ENCODE measurements at places on chromosomes 11 and 22.

- no peak for DNase-seq
Observed at GRCh38 chr11:134578807-134579723, 167.0 kb upstream of the B3GAT1 start.

DNA sequence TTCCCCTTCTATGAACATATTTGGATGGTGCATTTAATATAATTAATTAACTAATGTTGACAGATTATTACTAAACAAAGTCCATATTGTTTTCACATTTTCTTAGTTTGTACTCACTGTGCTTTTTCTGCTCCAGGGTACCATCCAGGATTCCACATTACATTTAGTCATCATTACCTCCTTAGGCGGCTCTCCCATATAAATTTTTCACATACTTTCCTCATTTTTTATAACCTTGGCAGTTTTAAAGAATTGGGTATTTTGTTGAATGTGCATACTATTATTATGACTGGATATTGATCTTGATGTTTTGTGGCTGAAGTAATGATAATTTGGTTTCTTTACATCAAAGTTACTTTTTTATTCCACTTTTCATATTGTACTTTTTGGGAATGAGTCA is 755.6 kb upstream of the ANO3 start:
- no peak for DNase-seq

GRCh38 chr11:84675396-84676025 is 951.6 kb downstream of the DLG2 start:
- DNase-seq, result no peak

GRCh38 chr11:28838741-28839140 is 730.6 kb downstream of the METTL15 start:
- no peak for DNase-seq

DNA sequence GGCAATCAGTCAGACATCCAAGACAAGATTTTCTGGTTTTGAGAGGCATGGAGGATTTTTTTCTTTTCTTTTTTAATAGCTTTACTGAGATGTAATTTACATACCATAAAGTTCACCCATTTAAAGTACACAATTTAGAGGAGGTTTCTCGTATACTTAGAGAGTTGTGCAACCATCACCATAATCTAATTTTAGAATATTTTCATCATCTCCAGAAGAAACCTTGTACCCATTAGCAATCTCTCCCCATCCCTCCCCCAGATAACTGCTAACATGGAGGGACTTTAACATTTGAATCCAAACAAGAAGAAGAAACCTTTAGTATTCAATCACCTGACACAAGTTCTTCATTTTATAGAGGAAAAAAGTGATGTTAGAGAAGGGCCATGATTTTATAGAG is 83.6 kb downstream of the CLPB start:
- DNase-seq, result no peak

GRCh38 chr11:126703662-126704061 is 296.9 kb downstream of the KIRREL3 start:
- no peak for DNase-seq

GRCh38 chr11:70027451-70027850 is 50.7 kb upstream of the ANO1 start:
- peak; percentile 15 for DNase-seq

GRCh38 chr11:126176853-126177470 is 34.5 kb downstream of the RPUSD4 start:
- DNase-seq, result no peak

- DNase-seq, result no peak
Observed at GRCh38 chr22:19604711-19605268, 80.6 kb upstream of the CLDN5 start.

GRCh38 chr11:68692115-68692514 is 7.8 kb downstream of the GAL start:
- DNase-seq, result no peak

DNA sequence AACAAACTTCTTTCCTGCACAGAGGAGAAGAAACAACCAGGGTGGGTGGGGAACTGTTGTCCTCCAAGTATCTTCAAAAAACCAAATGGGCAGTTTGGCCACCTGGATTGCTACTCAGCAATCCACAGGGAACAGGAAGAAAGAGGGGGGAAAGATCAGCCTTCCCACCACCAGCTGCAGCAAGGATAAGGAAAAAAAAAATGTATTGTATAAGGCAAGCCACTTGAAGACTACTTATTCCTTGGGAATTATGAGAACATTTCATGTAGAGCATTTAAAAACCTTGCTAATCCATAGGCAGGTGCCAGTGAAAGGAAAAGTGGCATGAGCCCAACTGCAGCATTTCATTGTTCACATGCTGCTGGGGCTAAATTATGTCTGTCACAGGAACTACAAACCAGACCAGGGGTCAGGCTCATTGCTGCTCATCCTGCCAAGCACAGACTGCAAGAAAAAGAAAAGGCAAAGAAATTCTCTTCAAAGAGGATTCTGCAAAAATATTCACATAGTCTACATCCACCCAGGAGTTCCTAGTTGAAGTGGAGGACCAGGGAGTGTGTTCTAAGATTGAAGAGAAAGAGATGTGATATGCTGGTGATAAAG is 2.2 kb downstream of the RAB30 start:
- DNase-seq, result no peak

DNA sequence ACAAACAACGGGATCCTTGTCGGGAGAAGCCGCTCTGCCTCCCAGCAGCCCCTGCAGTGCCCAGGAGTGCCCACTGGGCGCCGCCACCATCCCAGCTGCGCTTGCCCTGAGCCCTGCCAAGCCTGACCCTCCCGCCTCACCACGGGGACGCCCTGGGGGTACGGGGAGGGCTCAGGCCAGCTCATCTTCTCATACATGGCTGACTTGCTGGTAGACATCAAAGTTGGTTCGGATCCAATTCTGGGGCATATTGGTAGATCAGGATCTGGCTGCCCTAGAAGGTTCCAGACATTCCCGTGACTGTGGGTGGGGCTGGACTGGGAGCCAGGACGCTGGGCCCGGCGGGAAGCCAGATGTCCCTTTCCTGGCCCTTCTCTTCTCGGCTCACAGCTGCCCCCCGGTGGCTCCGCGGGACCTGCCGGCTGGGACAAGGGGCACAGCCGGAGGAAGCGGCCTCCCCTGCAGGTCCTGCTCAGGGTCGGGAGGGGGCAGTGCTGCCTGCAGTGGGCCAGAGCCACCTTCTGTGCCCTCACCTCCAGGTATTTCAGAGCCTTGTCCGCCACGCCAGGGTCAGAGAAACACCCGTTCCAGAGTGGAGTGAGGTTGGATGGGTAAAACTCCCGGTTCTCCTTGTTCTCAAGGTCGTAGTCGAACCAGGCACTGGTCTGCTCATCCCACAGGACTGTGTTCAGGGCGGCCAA is 10.6 kb upstream of the TREH start:
- peak; percentile 95 for DNase-seq

DNA sequence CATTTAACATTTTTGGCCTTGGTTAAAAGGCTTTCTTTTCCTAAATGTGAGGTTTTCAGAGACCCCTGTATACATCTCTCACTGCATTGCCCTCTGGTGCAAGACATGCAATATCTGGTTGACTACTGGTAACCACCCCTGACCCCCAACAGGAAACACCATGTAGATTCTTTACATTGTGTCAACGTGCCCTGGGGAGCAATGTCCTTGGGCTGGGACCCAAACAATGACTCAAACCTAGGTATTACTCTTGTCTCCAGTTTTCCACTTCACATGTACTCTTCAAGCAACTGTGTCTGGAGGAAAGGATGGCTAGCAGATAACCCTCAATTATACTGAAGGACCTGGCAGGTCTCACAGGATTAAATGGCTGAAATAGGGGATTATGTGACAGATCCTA is 1.1 kb upstream of the GPR83 start:
- DNase-seq, result no peak

- DNase-seq, result no peak
Observed at GRCh38 chr11:102581066-102581465, 44.1 kb downstream of the MMP20 start.

DNA sequence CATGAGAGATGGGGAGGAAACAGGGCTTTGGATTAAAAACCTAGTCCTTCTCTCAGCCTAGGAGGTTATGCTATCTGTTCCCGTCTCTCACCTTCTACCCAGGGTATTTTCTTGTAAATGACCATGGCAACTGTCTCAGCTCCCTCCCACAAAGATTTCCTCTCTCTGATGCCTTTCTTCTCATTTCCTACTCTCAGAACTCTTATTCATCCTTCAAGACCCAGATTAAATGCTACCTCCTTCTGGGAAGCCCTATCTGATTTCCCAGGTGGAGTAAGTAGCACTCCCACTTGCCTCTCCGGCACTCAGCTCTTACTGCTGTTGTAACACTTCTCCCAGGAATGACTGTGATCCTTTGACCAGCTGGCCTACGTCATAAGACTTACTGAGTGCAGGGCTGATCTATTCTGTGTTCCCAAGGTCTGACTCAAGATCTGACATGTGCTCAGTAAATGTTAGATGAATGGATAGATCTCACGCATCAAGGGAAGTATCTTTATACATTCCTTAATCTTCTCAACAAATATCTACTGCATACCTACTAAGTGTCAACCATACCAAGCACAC is 175.0 kb downstream of the TENM4 start:
- DNase-seq, result no peak

GRCh38 chr11:94830722-94831510 is 62.8 kb downstream of the AMOTL1 start:
- no peak for DNase-seq

- DNase-seq, result no peak
Observed at GRCh38 chr11:78314762-78315161, 102.9 kb downstream of the GAB2 start.

GRCh38 chr11:10728789-10729472 is 22.1 kb upstream of the CTR9 start:
- DNase-seq, result peak; percentile 51

GRCh38 chr11:57477507-57478189 is 17.3 kb downstream of the RTN4RL2 start:
- DNase-seq, result no peak

DNA sequence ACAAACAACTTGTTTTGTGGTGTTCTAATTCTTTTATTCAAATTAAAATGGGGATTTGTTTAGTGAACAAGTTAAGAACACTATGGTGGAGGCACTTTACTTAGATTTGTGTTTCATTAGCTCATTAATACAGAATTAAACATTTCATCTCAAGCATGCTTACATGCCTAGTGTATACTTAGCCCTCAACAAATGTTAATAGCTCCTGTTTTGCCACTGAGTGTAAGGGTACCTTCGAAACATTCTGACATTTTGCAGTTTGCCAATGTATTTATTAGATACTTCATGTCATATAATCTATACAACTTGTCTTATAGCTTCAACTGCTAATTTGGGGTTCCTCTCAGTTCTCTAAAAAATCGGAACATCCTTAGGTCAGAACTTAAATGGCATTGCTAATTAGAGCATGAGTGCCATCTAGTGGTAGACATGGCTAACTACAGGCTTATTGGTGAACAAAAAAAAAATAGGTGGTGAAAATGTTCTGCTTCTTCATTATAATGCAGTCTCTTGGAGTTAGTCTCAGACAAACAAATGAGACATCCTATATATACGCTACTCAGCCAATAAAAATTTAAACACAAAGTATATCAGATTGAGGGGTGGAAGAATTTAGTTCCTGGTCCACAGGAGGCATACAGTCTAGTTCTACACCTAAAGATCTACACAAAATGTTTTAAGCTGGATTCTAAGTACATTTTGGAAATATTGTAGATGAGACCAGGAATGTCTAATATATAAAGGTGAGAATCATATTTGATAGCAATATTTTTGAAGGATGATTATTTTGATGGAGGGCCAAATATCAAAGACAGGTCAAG is 4.9 kb upstream of the CNTN5 start:
- DNase-seq, result no peak

DNA sequence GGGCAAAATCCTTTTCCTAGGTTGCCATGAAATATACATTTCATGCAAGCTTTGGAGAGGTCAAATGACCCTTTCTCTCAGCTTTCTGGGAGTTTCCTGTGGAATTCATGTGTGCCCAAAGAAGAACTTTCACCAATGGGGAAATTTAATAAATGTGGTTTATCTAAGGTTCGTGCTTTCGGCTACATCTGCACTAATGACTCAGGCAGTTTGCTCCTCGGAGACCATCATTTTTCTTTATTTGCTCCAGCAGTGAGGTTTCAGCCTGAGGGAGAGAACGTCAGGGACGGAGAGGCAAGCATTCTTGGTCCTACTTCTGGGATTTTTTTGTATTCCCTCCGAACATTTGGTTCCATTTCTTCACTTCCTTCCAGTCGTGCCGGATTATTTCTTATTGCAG is 85.2 kb downstream of the FLI1 start:
- DNase-seq, result no peak

- no peak for DNase-seq
Observed at GRCh38 chr22:48106715-48107259, 1344.3 kb downstream of the TBC1D22A start.

DNA sequence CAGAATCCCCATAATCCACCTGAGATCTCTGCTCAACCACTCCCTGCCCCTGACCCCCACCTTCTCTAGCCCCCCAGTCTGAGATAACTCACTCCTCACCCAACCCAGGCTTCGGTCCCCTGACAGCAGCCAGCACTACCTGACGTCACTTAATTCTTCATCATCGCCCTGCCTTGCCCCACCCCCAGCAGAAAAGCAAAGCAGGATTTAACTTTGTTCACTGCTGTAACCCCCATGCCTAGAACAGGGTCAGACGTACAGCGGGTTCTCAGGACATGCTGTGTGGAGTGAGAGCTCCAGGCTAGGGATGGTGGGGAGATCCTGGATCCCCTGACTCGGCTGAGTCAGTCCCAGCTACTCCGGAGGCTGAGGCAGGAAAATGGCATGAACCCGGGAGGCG is 45.8 kb downstream of the ELFN2 start:
- DNase-seq, result no peak

GRCh38 chr22:25775531-25775930 is 33.5 kb downstream of the MYO18B start:
- DNase-seq, result no peak

- no peak for DNase-seq
Observed at GRCh38 chr11:61091373-61092279, 10.7 kb upstream of the CD5 start.

- DNase-seq, result no peak
Observed at GRCh38 chr11:59413646-59414045, 12.6 kb downstream of the OR5A2 start.

DNA sequence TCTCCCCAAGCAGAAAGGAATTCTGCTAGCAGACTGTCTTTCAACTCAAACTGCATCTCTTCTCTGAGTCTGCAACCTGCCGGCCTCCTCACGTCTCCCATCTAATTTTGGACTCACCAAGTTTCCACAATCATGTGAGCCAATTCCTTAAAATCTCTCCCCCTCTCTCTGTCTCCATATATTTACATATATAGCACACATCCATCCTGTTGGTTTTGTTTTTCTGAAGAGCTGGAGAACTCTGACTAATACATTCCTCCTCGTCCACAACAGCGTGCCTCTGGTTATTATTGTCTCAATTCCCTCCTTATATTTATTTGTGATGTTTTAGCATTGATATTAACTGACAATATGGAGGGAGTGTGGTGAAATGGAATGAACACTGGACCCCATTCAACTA is 29.6 kb upstream of the FJX1 start:
- no peak for DNase-seq

GRCh38 chr11:16902781-16903378 is 111.3 kb downstream of the PLEKHA7 start:
- no peak for DNase-seq
